T-helper 1 cell (primary cell): ENCODE measurements at places on chromosomes 2 and 18.

- no peak for DNase-seq
Observed at GRCh38 chr18:57084331-57085271, 62.3 kb upstream of the BOD1L2 start.

GRCh38 chr18:12064086-12064763 is 29.4 kb upstream of the ANKRD62 start:
- DNase-seq: no peak

- peak; percentile 17 for DNase-seq
Observed at GRCh38 chr18:74139888-74140287, 7.7 kb downstream of the FBXO15 start.

DNA sequence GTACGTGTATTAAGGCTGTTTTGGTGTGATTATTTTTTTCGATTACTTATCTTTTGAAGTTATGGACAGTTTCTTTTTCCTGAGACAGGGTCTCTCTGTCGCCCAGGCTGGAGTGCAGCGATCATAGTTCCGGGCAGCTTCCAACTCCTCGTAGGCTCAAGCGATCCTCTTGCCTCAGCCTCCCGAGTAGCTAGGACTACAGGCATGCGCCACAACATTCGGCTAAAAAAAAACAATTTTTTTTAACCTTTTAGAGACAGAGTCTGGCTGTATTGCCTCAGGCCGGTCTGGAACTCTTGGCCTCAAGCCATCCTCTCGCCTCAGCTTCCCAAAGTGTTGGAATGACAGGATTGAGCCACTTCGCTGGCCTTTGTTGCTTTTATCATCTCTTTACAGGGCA is 945 bp downstream of the HAT1 start:
- no peak for DNase-seq

- DNase-seq: no peak
Observed at GRCh38 chr2:110725859-110726258, 6.5 kb upstream of the ACOXL start.

- no peak for DNase-seq
Observed at GRCh38 chr2:160222546-160223283, 22.6 kb upstream of the ITGB6 start.
